ENCODE measurements at places on chromosomes 12 and 14.

GRCh38 chr14:92088494-92088893 is 17.9 kb downstream of the ATXN3 start:
- DNase-seq: no peak

- DNase-seq: no peak
Measured at GRCh38 chr12:112443916-112444315, 25.2 kb downstream of the PTPN11 start.

DNA sequence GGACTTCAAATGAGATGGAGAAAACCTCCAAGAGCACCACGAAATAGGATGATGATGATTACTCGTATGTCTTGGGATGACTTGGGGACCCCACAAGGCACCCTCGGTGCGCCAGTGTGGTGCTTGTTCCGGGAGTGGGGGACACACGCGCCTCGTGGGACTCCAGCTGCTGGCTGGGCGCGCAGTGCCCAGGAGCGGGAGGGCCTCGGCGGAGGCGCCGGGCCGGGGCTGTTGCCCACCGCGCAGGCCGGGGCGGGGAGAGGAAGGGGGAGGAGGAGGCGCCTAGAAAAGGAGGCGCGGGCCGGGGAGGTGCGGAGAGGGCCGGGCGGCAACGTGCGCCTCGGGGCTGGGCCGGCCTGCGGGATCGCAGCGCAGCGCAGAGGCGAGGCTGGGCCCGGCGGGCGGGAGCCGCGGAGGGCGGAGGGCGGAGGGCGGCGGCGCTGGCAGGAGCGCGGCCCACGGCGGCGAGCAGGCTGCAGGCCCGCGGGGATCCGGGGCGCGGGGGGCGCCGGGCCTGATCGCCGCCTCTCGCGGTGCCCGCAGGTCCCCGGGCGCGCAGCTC is at the start of gene RFLNA:
Gene RFLNA (plus strand): TSS at position 314 of the 562 bp plus-strand sequence. CDS start 337 bp downstream, outside the sequence.
- DNase-seq: no peak

GRCh38 chr12:104669851-104670337 is 213.1 kb downstream of the CHST11 start:
- no peak for DNase-seq

DNA sequence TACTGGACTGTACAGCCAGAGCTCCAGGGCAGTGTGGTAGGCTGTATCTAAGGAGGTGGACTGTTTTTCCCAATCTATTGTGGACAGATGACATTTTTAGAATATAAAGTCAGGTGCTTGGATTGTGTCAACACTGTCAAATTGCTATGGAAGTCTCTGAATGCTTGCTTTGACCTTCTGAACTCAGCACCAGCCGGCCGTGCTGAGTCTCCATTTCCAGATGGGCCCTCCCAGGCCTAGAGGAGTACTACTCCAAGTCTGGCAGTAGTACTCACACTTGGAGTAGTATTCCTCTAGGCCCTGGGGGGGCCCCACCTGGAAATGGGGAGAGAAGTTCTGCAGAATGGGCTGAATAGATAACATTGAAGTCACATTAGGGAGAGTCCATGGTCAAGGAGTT is 16.2 kb upstream of the KCNK13 start:
- DNase-seq: no peak

DNA sequence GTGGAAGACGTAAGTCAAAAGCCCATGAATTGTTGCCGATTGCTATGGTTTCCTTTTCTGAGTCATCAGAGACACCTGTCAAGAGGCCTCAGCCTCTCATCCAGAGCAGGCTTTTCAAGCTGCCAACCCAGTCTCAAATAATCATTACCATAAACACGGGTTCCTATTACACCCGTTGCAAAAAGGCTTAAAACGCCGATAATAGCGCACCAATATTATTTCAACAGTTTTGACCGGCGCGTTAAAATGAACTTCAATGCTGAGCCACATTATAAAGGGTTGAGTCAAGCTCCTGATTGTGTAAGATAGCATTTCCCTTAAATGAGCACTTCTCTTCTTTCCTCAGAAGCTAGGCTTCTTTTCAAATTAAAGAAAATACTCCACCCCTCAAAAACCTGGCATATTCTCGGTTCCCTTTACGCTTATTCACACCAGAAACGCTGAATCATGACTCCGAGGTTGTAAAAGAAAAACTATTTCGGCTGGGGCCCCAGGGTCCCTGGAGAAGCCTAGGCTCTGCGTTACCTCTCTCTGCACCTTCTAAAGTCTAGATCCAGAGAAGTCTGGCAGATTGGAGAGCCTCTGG is 1.4 kb downstream of the TMTC1 start:
- peak; percentile 34 for DNase-seq

- no peak for DNase-seq
Measured at GRCh38 chr12:116141110-116141832, 136.2 kb downstream of the MED13L start.

- no peak for DNase-seq
Measured at GRCh38 chr12:25041006-25041741, 92.3 kb upstream of the BCAT1 start.

DNA sequence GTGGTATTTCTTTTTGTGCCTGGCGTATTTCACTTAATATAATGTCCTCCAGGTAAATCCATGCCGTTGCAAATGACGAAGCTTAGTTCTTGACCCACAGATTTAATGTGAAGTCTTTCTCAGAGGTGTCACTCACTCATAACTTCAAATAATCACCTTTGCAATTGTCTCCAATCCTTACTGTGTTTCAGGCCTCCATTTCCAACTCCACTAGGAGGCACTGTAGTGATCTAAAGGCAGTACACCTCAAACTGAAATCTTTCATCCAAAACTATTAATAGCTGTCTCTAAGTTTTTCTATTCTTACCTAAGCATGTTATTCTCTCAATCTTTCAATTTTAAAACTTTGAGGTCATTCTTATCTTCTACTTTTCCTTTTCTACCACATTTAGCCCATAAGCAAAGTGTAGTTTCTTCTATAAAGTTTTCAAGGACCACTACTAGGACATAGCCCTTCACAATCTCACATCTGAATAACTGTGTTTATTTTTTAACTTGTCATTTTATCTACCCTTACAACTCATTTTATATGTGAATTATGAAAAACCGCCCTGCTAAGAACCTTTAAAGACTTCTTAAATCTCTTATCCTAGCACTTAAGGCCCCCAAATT is 25.5 kb upstream of the FBXO34 start:
- peak; percentile 16 for DNase-seq

GRCh38 chr14:79781882-79782281 is 429.4 kb downstream of the DIO2 start:
- DNase-seq: peak; percentile 42

DNA sequence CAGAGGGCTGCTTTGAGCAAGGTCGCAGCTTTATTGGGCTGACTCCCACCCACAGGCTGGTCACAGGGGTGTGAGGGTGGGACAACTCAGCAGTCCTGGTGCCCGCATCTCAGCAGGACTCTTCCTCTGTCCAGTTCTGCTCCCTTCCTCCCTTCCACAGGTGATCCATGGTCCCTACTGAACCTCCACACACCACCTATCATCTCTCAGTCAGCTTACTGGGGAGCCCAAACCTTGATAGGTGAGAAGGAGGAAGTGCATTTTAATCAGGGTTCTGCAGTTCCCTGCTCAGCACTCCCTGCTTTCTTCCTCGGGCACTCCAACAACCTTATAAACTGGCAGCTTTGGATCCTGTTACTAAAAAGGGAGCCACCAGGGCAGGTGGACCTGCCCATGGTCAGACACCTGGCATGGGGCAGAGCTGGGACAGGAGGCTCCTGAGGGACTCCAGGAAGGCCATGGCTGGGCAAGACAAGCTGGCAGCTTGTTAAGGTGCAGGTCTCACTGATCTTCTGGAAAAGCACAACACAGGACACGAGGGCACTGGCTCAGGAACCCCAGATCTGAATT is 664.6 kb downstream of the BCL11B start:
- no peak for DNase-seq

GRCh38 chr14:74935360-74935680 is 12.3 kb upstream of the RPS6KL1 start:
- DNase-seq: no peak

DNA sequence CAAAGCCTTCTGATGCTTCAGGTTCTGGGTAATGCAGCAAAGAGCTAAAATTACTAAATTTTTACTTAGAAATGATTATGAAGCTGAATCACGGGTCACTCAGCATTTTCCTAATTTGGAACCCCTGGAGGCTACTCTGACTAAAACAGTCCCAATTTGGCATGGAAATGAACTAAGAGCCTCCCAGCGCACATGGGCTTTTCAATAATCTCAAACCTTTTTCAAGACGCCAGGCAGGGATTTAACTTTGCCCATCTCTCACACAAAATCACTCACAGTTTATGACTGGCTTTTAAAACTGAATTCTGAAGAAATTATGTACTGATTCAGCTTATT is 68.3 kb downstream of the LLPH start:
- DNase-seq: no peak

GRCh38 chr12:47946413-47947323 is 16.7 kb upstream of the TMEM106C start:
- DNase-seq: peak; percentile 65

- DNase-seq: no peak
Measured at GRCh38 chr12:14332482-14332881, 33.0 kb upstream of the ATF7IP start.

- DNase-seq: no peak
Measured at GRCh38 chr14:96285667-96286066, 29.7 kb downstream of the BDKRB1 start.

DNA sequence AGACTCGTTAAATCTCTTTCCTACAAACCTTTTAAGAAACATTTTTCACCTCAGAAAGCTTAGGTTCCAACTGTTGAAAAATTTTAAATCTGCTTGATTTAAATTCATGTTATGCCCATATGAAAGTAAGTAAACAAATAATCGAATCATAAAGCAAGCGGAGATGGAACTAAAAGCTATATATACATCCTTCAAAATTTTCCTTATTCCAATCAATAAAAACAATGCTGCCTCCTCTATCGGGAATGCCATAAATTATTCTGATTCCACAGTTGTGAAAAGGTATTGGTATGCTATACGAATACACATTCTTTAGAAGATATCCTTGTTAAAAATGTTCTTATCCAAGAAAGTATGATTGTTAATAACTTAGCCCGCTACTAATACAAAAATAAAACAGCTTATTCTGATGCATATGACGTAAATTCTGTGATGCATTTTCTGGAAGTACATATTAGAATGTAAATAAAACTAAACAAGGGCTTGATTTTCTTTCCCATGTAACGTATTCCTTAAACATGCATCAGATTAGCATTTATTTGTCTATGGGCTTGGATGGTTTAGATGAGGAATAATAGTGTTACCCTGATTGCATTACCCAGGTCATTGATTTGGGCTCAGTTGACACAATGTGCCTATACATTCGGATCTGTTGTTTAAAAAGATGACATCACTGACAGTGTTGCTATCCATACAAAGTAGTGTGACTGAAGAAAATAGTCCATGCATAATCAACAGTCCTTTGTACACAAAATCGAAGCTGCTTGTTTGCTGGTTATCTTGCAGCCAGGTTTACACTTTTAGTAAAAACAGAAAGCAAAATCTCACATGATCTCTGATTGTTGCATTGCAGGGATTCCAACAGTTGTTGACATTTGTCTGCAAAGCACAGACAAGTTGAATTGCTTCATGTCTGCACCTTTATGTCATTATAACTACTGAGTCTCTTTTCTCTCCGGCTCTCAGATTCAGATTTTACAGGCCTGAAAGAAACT is 656 bp upstream of the DTD2 start:
- DNase-seq: no peak

DNA sequence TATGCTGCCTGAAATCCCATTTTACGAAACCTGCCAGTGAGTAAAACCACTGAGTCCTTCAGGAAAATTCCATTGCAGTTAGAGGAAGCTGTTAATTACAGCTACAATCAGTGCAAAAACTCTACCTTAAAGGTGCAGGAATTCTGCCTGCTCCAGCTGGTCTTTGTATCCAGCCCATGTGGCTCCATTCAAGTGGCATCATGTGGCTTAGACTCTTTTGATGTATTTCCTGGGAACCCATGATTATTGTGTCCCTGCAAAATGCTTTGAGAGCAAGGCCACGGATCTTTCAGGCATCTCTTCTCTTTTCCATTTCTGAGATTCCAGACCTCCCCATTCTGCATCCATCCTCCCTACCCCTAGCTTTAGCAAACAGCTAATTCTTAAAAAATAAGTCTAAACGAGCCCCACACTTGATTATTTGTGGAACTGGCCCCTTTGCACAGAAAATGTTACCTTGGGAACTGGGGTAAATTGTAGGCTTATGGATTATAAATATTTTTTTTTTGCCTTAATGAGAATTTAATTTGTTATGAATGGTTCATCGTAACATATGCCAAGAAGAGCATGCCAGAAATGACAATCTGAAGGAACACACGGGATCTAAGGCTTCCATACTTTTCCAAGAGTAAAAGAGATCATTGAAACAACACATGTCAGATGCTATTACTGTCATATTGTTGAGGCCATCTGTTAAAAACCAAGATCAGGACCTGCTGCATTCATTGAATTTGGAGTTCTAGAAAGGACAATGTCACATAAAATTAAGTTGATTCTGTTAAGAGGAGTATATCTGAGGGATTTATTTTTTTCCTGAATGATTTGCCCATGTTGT is 144.6 kb downstream of the TPH2 start:
- DNase-seq: no peak

- no peak for DNase-seq
Measured at GRCh38 chr14:21081521-21082142, 11.5 kb downstream of the ARHGEF40 start.

DNA sequence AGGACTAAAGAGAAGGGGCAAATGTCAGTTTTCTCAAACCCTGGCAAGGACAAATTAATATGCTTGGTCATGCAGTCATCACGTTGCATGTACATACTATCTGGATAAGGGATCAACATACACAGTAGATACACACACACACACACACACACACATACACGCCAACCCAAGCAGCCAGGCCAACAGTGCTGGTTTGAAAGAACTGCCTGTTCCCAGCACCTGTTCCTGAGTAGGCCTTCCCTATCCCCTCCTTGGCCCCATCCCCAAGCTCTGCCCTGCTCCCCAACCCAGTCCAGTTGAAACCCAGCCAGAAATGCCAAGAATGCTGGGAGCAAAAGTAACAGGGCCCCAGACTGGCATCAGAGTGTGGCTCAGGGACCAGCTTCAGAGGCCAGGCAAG is 4.4 kb downstream of the ITGA7 start:
- no peak for DNase-seq

DNA sequence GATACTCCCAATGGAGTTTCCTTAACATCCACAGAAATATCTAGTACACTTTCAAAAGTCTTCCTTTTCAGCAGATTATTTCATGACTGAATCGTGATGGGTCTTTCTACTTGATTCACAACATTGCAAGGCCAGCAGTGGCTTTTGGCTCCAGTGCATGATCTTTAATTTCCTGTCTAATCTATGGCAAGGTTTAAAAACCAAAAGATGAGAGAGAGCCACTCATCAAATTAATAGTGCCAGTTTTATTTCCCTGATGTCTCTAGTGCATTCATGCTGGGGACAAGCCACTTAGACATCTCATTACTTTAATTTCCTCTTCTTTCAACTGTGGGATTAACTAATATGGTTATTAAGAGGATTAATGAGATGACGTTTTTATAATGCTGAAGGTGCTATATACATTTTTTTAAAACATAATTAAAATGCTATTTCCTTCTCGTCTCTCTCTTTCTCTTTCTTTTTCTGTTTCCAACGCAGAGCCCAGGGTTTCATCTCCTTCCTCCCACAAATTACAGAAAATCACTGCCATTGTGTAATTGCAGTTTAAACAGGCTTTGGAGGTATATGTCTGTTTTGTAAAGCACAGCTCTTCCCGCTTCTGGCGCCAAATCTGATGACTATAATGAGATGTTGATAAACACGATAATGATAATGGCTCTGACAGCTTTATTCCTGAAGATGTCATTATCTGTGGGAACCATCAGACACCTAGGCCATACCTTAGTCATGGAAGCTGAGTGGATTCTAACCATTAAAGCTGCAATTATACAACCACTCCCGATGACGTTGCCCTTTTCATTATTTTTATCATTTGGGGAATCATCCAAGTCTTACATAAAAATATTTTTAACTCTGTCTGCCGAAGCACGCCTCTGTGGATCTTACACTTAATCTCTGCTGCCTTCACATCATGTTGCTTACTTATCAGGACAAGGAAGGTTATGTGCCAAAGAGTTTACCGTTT is 103.1 kb upstream of the PPM1H start:
- DNase-seq: no peak
